ENCODE measurements at places on chromosomes 16 and 17.

DNA sequence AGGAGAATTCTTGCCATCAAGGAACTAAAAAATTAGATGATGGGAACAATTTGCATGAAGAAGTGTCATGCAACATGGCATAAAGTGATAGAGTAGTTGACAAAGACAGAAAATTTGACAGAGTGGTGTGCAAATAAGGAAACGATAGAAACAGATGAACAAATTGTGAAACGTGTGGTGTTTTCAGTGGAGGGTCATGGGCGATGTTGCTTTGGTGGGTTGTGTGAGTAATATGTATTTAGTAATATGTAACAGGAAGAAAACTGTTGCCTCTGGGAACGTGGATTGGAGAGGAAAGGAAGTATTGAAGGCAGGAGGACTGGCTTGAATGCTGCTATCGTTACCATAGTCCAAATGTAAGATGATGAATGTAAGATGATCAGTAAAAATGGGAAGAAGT is 3.6 kb downstream of the COX10 start:
- DNase-seq: no peak

DNA sequence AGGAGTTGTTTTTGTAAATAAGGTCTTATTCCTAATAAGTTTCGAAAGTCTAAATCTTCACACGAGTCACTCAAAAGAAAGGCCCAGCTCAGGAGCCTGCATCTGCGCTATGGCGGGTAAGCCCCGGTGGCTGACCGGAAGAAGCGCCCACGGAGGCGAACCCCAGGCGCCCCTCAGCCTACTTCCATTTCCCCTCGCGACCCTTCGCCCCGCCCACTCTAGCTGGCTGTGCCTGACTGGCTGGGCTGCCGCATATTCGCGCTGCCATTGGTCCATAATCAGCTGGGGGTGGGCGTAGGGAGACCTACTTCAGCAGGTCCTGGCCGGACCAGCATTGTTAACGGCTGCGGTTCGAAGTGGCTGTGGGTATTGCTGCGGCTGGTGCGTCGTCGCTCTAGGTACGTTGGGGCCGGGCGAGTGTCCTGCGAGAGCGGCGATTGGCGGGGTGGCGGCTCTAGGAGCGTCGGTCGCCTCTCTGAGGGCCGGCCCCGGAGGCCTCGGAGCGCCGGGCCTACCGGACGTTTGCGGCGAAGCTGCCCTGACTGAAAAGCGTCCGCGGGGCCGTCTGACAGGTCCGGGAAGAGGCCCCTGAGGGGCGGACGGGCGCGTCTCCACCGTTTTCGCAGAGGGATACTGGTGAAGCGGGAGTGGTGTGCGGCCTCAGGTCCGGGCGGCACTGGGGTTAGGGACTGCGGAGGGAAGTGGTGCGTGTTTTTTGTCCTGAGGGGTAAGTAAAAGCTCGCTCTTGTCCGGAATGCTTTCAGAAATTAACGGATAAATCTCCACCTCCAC is at the start of gene ATF7IP2:
Gene ATF7IP2 (plus strand): TSS at position 337 of the 792 bp plus-strand sequence. CDS start 44,560 bp downstream, outside the sequence.
- DNase-seq: peak; percentile 73

DNA sequence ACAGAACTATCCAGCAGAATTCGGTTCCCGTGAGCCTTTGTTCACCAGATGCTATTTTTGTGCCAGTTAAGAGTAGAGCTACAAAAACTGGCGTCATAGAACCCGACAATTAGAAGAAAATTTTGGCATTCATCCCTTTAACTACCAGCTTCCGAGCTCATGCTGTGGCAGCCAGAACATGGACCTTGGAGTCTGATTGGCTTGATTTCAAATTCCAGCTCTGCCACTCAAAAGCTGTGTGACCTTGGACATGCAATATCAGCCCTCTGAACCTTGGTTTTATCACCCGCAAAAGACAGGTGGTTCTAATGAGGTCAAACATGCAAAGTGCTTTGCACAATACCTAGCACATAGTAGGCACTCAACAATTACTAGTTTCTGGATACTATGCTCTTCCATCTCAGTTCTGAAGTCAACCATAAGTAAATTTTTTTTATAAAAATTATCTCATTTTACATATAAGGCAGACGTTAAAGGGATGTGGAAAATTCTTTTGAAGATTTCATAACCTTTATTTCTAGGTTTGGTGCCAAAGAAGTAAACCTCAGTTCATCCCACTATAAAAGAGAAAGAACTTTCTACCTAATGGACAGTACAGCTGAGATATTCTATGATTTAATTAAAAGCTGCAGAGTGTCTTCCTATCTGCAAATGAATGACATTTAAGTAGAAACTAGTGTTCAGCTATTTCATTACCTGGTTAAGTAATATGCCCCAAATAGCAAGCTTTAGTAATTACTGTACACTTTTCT is 331.5 kb downstream of the HAPSTR1 start:
- no peak for DNase-seq

- DNase-seq: no peak
Observed at GRCh38 chr17:81561494-81561885, 9.3 kb upstream of the FAAP100 start.

All from stimulated activated CD8-positive, alpha-beta memory T cell treated with anti-CD3 and anti-CD28 coated beads, Interleukin-7, amount 100 ng/mL, for 1 hour (primary cell).